Esophagus muscularis mucosa (tissue), 4 donors: ENCODE measurements at places on chromosomes 2 and 18. TPM values are rescaled to one million over a fixed set of nuclear protein-coding genes. Genes with fewer than 3 reads are reported as not detected.

The ALPP gene
- total RNA-seq, result not detected

GRCh38 chr2:147641651-147642050, 203.2 kb upstream of the ACVR2A start:
- DNase-seq, result no peak

GRCh38 chr2:21256006-21256405, 132.2 kb downstream of the TDRD15 start:
- DNase-seq, result peak; percentile 85

The IL1R2 gene
- 2.5 TPM for total RNA-seq

The GREB1L gene
- 14.4 TPM for total RNA-seq

DNA sequence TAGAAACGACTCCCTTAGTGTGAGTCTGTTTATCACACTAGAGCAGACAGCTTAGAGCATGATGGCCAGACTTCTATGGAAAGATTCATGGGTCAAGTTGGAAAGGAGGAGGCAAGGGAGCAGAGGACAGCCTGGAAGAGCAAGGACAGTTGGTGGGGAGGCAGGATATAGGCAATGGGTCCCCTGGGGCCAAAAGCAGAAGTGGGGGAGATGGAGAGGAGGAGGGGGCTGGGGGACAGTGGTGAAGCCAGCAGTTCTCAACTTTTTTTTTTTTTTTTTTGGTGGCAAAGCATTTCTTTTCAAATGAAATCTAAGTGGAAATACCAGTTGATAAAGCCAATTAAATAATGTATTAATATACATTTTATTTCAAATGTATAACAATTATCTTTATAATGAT, 197.9 kb downstream of the HRH4 start:
- DNase-seq, result no peak

DNA sequence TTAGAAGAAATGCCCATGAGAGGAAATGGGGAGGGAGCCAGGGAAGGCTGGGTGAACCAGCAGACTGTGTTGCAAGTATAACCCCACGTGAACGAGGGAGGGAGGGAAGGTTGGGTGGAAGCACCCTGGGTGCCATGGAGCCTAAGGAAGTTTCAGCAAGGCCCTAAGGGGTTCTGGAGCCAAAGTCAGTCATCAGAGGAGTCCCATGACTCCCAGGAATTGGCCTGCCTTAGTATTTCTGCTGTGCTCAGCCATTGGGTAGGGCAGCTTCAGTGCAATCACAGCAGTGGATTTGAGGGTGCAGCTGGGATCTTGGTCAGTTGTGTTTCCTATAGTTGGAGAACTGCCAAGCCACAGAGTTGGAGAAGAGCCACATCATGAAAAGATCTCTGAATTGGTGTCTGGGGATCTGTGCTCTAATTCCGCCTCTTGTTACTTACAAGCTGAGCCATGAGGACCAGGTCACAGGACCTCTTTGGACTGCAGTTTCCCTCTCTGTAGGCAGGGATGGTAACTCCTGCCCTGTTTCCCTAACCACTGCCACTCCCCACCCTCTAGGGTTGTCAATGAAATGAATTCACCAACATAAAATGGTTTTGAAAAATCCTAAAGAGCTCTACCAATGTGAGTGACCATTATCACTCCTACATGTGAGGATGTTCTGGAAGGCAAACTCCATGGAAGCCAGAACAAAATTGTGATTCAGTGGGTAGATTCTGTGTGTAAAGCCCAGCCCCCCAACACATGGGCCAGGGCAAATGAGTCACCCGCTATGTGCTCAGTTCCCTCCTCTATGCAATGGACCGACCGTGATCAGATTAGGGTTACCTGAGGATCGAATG, 108.9 kb downstream of the CLIP4 start:
- DNase-seq, result no peak

GRCh38 chr2:37654932-37655841, 16.3 kb downstream of the CDC42EP3 start:
- DNase-seq, result no peak

GRCh38 chr2:62415019-62415431, 91.0 kb downstream of the TMEM17 start:
- DNase-seq, result no peak

The SRD5A2 gene
- total RNA-seq, result 0.06 TPM

DNA sequence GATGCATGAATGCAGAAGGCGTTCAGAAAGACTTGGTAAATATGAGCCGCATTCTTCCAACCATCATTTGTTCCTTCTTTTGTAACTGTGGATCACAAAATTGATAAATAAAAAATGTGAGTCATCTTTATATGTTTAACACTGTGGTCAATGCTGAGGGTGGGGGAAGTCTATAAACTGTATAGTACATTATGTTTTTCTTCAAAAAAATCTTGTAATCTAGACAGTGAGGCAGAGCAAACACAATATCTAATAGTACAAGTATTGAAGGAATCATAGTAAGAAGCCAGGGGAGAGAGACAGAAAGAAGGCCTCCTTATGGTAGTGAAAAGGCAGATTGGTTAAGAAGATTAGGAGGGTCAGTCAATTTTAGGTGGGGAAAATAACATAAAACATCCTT, 30.7 kb upstream of the CALCRL start:
- no peak for DNase-seq

DNA sequence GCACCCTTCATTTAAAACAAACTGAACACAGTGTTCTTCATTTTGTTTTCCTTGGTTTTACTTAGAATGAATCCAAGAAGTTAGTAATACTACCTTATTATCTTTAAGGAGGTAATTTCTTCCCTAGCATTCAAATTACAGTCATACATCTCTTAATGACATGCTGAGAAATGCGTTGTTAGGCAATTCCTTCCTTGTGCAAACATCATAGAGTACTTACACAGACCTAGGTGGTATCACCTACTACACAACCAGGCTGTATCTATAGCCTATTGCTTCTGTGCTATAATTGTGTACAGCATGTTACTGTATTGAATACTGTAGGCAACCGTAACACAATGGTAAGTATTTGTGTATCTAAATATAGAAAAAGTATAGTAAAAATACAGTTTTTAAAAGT, 8.4 kb upstream of the CABYR start:
- no peak for DNase-seq

The SERPINB10 gene
- not detected for total RNA-seq

DNA sequence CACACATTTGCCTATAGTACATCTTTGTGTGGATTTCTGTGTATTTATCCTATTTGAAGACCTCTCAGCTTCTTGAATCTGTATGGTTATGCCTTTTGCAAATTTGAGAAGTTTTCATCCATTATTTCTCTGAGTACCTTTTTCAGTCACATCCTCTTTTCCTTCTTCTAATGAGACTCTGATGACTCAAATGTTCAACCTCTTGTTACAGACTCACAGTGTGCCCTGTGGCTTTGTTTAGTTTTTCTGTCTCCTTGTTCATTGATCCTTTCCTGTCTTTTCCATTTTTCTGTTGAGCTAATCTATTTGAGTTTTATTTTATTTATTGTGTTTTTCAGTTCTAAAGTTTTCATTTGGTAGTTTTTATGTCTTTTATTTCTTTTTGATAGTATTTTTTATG, 87.0 kb upstream of the LRP1B start:
- DNase-seq, result no peak

DNA sequence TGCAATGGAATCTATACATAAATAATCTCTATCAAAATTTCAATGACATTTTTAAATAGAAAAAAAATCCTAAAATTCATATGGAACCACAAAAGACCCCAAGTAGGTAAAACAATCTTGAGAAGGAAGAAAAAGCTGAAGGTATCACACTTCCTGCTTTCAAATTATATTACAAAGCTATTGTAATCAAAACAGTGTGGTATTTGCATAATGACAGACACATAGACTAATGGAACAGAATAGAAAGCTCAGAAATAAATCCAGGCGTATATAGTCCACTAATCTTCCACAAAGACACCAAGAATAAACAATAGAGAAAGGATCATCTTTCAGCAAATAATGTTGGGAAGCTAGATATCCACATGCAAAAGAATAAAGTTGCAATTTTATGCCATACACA, 699.8 kb upstream of the ID2 start:
- DNase-seq, result no peak

DNA sequence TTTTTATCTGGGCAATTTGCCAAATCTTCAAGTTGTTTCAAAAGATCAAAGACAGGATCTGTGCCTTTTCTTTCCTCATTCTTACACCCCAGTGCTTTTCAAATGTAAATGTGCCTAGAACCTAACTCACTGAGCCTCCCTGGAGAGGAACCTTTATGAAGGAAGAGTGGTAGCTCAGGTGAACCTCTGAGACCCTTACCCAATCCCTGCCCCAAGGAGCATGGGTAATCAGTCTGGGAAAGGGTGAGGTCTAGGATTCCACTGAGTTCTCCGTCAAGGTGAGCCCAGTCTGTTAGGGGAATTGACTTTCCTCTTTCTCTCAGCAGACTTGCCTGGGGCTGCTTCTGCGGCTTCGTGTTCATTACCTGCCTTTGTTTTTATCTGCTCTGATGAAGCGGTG, 88.1 kb upstream of the MAP4K4 start:
- no peak for DNase-seq

GRCh38 chr2:30653847-30654246, 153.4 kb downstream of the CAPN13 start:
- DNase-seq, result no peak

- no peak for DNase-seq
Observed at GRCh38 chr2:47016172-47016913, 100.7 kb upstream of the MCFD2 start.

GRCh38 chr2:174607989-174608865, 10.6 kb upstream of the WIPF1 start:
- DNase-seq, result no peak

- no peak for DNase-seq
Observed at GRCh38 chr2:16553226-16553625, 112.4 kb downstream of the CYRIA start.

The NOSTRIN gene
- total RNA-seq, result 21.5 TPM

DNA sequence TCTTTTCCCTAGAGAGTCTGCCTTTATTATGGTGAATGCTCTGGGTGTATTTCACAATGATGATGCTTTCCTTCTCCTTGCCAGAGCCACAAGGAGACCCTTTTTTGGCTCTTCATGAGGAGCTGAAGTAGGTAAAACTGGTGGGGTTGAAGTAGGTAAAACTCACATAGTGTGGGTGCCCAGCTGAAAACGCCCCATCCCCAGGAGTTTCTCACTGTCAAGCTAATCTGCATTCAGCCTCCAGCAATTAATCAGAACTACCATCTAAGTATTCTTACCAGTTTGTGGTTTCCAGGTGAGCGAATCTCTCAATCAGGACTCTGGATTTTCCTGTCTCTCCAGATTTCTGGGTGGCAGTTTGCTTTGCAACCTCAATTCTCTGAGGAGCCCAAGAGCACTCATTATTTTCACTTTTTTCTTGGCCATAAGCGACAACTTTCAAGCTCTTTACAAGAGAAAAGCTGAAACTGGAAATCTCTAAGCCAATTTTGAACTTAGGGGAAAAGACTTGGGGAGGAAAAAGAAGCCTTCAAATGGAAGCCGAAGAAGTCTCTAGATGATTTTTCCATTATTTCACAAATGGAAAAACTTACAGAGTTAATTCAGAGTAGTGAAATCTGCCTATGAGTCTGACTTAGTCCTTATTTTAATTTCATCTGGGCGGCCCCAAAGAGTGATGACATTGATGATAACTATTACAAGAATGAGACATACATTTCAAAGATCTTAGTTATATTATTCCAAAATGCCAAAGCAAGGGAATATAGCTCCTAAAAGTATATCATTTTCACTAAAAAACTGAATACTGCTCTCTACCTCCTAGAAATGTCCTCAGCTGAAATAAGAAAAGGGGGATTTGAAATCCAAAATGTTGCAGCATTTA, 121.4 kb upstream of the MAP3K20 start:
- no peak for DNase-seq

GRCh38 chr2:227739351-227739750, 6.3 kb upstream of the SCYGR8 start:
- no peak for DNase-seq

The SCN3A gene
- total RNA-seq, result 1.2 TPM

DNA sequence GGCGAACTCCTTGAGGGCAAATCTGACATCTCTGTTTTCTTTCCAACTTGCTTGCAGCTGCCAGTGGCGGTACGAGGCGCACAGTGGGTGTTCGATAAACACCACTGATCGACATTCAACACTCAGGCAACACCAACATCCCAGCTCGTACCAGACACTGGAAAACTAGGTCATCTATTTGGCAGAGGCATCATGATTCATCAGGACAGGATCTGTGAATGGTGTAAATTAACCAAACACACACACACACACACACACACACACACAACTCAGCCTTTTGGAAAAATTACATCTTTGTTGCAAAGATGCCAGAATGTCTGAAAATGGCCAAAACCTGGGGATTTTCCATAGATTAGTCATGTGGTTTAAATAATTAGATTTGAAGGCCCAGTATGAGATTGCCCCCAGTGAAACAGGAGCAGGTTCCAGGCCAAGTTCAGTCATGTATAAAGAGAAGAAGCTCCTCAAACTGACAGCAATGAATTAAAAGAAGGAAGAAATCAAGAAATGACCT, 150.5 kb upstream of the NCKAP5 start:
- no peak for DNase-seq

GRCh38 chr2:236678307-236678975, 108.8 kb downstream of the ACKR3 start:
- no peak for DNase-seq

GRCh38 chr2:224951723-224952481, 90.4 kb downstream of the DOCK10 start:
- peak; percentile 39 for DNase-seq

The CHST9 gene
- 0.42 TPM for total RNA-seq

DNA sequence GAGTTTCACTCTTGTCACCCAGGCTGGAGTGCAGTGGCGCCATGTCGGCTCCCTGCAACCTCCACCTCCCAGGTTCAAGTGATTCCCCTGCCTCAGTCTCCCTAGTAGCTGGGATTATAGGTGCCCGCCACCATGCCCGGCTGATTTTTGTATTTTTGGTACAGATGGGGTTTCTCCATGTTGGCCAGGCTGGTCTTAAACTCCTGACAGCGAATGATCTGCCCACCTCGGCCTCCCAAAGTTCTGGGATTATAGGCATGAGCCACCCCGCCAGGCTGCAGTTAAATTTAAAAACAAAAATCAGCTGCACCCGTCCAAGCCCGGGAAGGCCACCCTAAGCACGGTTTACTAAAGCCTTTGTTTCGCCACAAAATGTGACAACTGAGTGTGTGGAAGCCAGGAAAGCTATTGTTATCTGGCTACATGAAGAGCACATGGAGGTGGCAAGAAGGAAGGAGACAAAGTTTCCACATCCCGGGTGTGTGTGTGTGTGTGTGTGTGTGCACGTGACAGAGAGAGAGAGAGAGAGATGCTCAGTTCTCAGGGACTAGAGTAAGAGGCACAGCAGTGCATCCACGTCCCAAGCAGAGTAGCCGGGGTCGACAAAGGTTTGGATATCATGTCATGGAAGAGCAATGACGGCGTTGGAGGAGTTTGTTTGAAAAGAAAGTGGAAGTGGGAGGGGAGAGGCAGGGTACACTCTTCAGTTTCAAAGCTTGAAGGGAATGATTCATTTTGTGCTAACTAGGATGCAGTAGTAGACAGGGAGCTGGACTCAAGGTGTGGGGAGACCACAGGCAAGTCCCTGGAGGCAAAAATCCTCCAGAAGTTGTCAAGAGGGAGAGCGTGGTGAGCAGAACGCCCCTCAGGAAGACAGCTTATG, 20.1 kb downstream of the INPP5D start:
- DNase-seq, result peak; percentile 79

The SERPINB12 gene
- not detected for total RNA-seq

The REG3G gene
- total RNA-seq, result not detected

GRCh38 chr2:239834143-239834542, 191.0 kb downstream of the NDUFA10 start:
- DNase-seq, result no peak

The EPB41L3 gene
- total RNA-seq, result 39.6 TPM
